ENCODE measurements at places on chromosomes 13 and 19.

GRCh38 chr19:1235625-1236538 lies 1.9 kb downstream of the CBARP start:
- no peak for DNase-seq

- DNase-seq, result no peak
Observed at GRCh38 chr13:106110241-106110855, 425.1 kb downstream of the EFNB2 start.

GRCh38 chr19:51366389-51367254 lies 434 bp upstream of the ETFB start:
- DNase-seq, result peak; percentile 97

DNA sequence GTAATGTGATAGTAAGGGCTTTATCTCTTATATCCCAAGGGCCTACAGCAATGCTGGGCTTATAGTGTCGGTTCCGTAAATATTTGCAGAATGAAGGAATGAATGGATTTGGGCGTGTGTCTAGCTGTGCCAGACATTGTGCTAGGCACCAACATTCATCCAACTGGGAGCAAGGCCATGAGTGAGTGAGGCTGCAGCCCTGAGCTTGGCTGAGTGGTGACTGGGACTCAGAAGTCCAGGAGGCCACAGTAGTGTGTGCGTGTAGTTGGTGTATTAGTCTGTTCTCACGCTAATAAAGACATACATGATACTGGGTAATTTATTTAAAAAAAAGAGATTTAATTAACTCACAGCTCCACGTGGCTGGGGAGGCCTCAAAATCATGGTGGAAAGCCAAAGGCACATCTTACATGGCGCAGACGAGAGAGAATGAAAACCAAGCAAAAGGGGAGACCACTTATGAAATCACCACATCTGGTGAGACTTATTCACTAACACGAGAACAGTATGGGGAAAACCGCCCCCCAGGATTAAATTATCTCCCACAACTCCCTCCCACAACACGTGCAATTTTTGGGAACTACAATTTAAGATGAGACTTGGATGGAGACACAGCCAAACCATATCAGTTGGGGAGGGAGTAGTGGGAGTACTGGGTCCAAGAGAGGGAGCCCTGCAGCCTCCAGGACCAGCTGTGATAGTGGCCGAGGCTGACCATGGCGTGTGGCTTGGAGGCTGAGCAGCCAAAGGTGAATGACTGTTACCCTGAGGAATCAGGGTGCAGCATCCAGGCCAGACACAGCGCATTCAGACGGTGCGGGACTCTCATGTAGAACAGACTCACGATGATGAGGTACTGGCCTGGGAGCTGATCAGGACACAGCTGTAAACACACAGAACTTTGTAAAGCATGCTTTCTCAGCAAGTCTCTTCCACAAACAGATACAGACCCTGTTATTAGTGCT lies 104.6 kb downstream of the TEX26 start:
- DNase-seq, result peak; percentile 80

- no peak for DNase-seq
Observed at GRCh38 chr13:41139296-41139966, 6.8 kb upstream of the KBTBD6 start.

DNA sequence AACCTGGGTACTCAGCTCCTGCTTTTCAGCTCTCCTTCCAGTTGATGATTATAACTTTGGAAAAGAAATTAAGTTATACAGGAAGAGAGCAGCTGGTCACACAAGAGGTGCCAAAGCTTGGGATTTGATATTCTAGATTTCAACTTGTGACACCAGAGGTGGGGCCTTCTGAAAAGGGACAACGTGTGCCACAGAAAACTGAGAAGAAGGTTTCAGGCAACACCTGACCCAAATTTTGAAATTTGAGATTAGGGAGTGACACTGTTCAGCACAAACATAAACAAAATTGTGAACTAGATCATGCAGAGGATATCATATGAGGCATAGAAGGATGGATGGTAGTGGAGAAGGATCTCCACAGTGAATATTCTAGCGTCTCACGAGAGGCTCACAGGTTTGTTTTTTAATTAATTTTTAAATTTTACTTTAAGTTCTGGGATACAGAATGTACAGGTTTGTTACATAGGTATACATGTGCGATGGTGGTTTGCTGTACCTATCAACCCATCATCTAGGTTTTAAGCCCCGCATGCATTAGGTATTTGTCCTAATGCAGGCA lies 379.7 kb downstream of the ENOX1 start:
- DNase-seq, result no peak
